ENCODE measurements at places on chromosomes 1 and 21.
A peak's percentile ranks its signal among the peaks of the same experiment; 100 is the strongest.

DNA sequence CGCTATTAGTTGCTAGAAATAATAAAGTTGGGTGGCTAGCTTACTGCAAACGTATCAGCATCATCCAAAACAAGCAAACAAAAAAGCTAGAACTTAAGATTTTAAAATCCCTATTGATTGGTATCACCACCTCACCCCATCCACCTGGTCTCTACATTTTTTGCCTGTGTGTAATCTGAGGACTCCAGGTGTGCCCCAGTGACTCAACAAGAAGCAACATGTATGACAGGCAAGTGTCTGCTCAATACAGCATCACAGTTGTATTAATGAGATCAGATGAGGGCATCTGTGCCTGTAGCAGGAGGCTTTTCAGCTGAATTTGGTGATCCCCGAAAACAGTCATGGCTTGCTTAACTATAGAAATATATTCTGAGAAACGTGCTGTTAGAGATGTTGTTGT lies 14.6 kb upstream of the PAPPA2 start:
- DNase-seq: no peak

GRCh38 chr1:3417934-3418333 lies 36.5 kb upstream of the ARHGEF16 start:
- no peak for DNase-seq

- no peak for DNase-seq
These were observed 11.5 kb downstream of the HIPK1 start for GRCh38 chr1:113940365-113941244.

- DNase-seq: no peak
These were observed 27.1 kb downstream of the PTPRF start for GRCh38 chr1:43557744-43558245.

- no peak for DNase-seq
These were observed 390.2 kb downstream of the GPATCH2 start for GRCh38 chr1:217240656-217241055.

DNA sequence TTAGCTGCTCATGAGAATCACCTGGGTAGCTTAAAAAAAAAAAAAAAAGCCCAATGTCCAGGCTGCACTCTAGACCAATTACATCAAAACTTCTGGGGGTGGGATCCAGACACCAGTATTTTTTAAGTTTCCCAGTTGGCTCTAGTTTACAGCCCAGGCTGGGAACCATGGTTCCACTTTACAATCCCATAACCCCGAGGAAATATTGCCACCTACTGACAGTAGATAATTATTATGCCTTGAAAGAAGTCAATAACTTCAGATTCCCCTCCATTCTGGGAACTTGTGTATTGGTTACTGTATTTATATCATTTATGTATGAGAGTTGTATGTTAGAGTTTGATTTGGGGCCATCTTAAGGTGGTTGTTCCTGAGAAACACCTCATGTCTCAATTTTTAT lies 100.2 kb downstream of the SPATA46 start:
- DNase-seq: peak; percentile 69

GRCh38 chr1:182368903-182369302 lies 22.7 kb downstream of the GLUL start:
- DNase-seq: no peak

GRCh38 chr1:76562292-76562691 lies 305.0 kb upstream of the ST6GALNAC5 start:
- DNase-seq: no peak

GRCh38 chr21:28590026-28590425 lies 402.7 kb downstream of the LTN1 start:
- DNase-seq: no peak

DNA sequence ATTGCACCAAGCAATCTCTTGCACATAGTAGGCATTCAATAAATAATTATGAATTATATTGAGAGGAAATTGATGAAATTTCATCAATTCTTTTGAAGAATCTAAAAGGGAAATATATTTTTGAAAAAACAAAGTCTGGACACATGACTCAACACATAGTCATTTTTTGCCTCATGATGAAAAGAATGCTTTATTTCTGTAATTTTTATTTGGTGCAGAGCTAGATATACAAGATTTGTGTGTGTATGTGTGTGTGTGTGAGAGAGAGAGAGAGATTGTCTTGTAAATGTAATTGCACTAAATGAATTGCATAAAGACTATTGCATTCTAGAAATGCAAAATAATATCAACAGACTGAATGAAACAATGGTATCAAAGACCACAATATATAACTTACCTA lies 206.2 kb upstream of the C1orf87 start:
- DNase-seq: no peak

DNA sequence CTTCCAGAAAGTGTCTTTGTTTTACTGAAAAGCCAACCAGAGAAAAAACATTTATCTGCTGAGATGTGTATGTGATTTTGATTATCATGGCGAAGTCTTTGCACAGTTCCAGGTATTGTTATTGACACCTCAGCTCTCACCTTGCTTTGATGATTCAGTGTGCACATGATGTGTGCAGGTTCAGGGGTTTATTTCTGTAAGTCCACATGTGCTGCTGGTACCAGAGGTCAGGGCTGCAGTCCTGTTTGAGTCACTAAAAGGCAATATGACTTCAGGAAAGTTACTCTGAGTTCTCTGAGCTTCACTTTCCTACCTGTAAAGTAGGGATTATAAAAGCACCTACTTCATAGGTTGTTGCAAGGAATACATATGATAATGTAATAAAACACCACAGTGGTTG lies 97.1 kb downstream of the CNIH3 start:
- no peak for DNase-seq

DNA sequence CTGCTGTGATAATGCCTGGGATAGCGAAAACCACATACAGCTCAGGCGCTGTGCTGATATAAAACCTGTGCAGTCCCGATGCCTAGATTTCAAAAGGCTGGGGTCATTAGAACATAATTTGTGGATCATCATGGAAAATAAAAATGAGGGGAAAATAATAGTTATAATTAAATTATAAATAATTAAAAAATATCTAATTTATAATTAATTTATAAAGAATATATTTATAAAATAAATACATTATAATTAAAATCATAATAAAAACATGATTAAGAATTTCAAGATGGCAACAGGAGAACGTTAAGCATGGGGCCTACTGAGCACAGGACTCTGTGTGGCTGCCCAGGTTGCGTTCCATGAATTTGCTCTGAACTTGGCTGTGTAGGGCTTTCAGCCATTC lies 53.9 kb downstream of the C21orf91 start:
- DNase-seq: no peak

DNA sequence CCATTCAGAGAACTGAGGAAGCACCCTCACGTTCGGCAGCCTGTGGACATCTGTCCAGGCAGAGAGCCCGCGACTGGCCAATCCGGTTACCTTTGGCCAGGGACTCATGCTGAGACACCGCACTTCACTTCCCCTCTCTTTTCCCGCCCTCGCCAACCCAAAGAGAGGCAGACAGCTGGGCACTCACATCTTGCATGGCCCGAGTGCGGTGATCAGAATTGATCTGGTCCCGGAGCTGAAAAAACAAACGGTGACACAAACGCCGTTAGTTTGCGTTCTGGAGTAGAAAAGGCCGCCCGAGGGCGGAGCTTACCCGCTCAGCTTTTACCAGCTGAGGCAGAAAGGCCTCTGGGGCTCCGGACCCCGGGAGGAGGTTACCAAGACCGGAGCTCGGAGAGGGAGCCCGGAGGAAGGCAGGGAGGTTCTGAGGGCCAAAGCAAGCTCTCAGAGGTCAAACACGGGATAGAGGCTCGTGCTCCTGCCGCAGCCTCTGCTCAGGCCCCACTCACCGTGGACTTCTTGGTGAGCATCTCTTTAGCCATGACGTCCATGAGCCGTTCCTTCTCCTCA lies 376 bp downstream of the SF3A3 start:
- DNase-seq: peak; percentile 47

DNA sequence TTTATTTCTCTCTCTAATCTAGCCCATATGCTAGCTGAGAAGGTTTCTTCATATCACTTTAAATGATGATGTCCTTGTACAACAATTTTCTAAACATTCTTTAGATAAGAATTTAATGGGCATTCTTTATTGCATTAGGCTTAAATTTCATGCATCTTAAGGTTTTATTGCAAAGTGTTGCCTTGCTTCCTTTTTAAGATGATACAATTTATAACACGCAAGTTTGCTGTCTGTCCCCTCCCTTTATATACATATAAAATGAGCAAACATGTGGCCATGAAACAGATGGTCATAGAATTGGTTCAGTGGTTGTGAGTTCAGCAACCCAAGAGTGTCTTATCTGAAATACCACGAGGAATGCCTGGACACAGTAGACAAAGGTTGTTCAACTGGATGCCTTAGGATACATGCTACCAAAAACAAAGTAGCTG lies 12.1 kb downstream of the NBPF3 start:
- DNase-seq: no peak

DNA sequence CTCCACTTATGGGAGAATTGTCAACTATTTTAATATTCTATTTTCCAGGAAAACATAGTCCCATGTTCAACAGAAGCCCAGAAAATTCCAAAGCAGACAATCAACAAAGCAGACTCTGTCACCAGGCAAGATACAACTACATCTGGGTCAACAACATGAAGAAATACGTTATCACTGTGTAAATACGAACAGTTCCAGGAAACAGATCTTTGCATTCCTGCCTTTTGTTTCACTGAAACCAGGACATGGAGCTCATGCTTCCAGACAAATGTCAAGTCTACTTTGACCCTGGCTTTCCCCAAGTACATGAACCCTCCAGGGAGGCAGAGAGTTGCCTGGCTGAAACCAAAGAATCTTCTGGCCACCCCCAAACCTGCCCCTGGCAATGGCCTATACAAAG lies 106.7 kb downstream of the SETD4 start:
- DNase-seq: no peak

- DNase-seq: peak; percentile 79
These were observed 62.5 kb downstream of the PEX14 start for GRCh38 chr1:10537082-10537766.

DNA sequence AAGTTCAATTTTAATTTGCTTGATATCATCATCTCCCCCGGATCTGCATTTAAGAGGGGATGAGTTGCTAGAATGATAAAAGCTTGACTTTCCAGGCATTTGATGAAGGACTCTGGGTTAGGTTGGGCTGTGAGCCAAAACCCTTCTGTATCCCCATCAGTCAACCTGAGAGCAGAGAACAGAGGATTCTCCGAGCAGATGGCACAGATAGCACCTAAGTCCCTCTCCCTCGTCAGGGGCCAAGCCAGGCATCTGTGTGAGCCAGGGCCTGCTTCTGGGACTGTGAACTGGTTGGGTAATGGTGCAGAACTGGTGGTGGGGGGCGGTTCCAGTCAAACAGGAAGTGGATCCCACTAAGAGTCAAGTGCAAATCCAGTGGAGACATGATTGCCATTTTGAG lies 205.8 kb downstream of the TNR start:
- no peak for DNase-seq

- peak; percentile 57 for DNase-seq
These were observed 56.8 kb downstream of the NFIA start for GRCh38 chr1:61138921-61139774.

DNA sequence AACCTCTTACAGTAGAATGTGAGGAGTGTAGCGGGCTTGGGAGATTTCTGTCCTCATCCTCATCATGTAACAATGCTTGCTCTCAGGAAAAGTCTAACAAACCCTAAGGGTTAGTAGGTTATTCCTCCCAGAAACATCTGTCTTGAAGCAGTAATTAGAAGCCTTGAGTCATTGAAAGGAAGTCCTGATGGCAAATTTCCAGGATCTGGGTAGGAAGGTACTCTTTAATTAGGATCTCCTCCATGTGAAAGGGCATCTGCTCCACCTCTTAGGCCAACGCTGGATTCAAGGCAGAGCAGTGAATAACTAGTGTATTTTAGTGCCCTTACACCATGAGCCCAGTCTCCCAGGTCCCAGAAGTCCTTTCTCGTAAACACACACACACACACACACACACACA lies 106.6 kb upstream of the BARHL2 start:
- DNase-seq: no peak

GRCh38 chr1:89842567-89843272 lies 21.9 kb downstream of the LRRC8D start:
- DNase-seq: no peak

DNA sequence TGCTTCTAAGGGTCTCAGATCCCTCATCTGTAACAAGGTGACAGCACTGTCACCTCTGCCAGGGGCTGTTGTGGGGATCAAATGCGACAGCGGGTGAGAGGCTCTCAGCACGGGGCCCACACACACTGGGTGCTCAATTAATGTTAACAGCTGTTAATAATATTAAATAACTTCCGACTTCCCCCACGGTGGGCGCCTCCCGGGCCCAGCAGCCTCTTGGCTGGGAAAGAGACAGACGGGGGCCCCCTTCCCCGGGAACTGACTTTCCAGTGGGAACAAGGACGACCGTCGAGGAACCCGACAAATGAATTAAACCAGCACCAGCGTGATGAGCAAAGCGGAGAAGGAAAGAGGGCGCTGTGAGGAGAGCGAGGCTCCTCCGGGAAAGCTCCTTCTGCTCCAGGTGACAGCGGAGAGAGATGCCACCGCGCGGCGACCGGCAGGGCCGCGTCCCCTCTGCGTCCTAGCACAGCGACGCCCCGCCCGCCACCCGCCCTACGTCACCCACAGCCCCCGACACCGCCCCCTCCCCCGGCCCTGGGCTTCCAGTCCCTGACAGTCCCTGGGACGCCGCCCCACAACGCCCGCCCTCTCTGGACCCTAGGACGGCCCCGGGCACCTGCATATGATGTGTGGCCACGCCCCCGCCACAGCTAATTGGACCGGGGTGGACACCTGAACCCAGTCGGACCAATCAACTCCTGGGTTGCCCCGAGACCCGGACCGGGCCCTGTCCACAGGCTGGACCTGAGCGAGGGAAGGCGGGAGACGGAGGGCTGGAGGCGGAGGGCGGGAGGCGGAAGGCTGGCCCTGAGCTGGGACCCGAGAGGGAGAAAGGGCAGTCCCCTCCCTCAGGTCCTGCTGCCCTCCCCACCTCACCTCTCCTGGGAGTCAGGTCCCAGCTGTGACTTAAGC lies 38.2 kb downstream of the MATN1 start:
- no peak for DNase-seq

DNA sequence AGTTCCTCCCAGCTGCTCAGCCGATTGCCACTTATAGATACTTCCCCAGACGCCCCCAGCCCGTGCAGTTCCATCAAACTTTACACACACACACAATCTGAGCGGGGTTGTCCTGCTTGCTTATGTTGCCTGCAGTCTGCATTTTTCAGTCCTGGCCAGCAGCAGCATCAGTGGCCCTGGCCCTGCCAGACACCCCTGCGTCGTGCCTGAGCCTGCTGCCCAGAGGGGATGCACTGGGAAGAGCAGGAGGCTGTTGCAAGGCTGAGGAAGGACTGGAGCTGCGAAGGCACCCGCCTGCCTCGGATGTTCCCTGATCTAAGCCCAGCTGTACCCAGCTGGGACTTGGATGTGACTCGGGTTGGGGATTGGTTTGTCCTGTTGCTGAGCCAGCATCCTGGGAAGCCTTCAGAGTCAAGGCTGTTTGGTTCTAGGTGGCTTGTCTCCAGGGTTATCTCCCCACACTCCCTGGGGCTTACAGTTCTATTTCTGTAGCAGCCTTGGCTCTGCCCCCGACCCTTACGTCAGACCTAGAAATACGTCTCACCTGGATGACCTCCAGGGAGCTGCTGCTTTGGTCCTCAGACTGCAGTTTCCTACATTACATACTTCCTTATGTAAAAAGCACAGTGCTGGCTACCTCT lies 42.3 kb downstream of the MAN1C1 start:
- DNase-seq: no peak
